ENCODE measurements at places on chromosomes 13 and 19. TPM values are rescaled to one million over a fixed set of nuclear protein-coding genes. Genes with fewer than 3 reads are reported as not detected.

The FUT6 gene
- not detected for total RNA-seq

The RASGRP4 gene
- not detected for total RNA-seq

The ZNF136 gene
- total RNA-seq: 12.1 TPM

- no peak for DNase-seq
These were observed 38.7 kb downstream of the SKA3 start for GRCh38 chr13:21137696-21138095.

DNA sequence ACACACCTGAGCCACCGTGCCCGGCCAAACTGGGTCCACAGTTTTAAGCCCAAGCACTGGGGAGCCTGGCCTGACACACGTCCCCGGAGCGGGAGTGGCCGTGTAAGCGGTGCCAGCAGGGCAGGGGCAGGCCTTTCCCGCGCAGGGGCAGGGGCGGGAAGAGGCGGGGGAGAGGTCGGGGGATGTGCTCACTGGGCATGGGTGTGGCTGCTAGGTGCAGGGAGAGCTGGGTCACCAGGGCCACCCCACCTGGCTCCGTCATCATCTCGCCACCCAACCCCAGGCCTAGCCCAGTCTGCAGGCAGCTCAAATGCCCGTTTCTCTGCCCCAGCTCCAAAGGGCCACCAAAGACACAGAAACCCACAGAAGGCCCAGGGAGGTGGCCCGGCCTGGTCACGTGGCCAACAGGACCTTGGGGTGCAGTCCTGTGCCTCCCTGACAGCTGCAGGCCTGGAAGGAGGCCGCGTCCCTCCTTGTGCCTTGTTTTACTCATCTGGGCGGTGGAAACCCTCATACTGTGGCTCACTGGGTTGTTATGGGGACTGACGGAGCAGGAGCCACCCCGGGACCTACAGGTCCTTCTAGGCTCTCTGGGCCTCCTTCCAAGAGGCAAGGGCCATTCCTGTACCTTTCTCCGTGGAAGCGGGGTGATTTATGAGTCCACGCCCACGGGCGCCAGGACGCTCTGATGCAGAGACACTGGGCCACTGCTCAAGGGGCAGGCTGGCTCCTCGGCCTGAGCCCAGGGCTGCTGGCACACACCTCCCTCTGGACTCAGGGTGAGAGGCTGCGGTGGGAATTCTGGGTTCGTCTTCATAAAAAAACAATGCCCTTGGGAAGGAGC lies 27.7 kb downstream of the MAP2K2 start:
- DNase-seq: no peak

The CEACAM20 gene
- not detected for total RNA-seq

DNA sequence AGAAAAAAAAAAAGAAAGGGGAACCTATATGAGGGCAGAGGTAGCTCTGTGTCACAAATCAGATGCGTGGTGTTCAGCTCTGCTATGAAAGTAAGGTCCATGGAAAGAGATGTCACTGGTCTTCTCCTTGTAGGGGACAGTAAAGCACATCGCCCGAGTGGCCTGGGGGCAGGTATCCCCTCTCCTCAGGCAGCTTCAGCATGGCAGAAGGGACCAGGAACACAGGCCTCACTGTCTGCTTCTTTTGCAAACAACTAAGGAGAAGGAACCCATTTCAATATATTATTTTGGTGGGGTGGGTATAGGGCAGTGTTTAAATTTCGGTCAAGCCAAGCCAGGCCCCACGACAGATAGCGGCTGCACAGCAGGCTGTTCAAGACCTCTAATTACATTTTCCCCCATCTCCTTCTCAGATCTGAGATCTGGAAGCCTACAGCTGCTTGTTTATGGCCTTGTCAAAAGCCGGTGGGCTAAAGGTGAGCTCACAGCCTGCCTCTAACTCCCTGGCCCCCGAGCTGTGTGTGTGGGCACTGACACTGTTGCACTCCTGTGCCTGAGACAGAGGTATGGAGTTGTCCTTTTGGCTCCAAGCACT lies 72.8 kb downstream of the HSPH1 start:
- DNase-seq: no peak

DNA sequence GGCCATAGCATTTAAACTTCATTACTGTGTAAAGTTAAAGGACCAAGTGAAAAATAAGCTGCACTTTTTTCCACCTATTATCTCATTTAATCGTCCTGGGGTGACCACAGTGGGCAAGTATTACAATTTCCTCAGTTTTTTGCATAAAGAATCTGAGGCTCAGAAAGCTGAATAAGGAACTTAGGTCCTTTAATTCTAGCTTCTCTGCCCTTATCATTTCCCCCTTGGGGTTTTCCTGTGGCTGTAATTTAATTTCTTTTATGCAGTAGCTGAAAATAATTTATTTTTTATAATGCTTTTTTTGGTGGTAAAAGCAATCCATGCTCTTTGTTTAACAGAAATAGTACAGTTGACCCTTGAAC lies 59.8 kb upstream of the RCBTB2 start:
- DNase-seq: no peak

- DNase-seq: no peak
These were observed 178.4 kb downstream of the KDM4B start for GRCh38 chr19:5147074-5147977.

DNA sequence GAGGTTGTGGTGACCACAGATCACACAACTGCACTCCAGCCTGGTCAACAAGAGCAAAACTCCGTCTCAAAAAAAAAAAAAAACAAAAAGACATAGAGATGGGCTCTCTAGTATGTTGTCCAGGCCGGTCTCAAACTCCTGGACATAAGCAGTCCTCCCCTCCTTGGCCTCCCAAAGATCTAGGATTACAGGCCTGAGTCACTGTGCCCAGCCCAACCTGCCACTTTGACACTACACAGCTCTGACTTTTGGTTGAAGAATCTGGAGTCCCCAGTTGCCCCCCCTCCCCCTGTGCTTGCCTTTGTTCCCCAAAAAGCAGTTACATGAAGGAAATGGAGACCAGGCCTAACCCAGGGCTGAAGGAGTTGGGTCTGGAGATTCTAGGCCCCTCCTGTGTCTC lies 12.9 kb downstream of the CARM1 start:
- DNase-seq: no peak

GRCh38 chr13:95156208-95156607 lies 145.0 kb downstream of the ABCC4 start:
- DNase-seq: no peak

GRCh38 chr19:32555786-32556185 lies 25.2 kb upstream of the PDCD5 start:
- no peak for DNase-seq

The AP3D1 gene
- total RNA-seq: 162 TPM

The SKA3 gene
- total RNA-seq: 24.1 TPM
